Effector memory CD4-positive, alpha-beta T cell (primary cell): ENCODE measurements at places on chromosomes 6 and 20.

- no peaks in the 10 kb centered on the region for H3K27me3 ChIP-seq
- no peak overlapping the region for H3K27ac ChIP-seq
- no peaks in the 10 kb centered on the region for H3K4me1 ChIP-seq
- H3K4me3 ChIP-seq: no peak overlapping the region
- DNase-seq: no peak
- H3K36me3 ChIP-seq: no peaks in the 10 kb centered on the region
Observed at GRCh38 chr20:19284400-19285178, 72.1 kb downstream of the SLC24A3 start.

- no peak for DNase-seq
- no peaks in the 10 kb centered on the region for H3K27me3 ChIP-seq
- no peaks in the 10 kb centered on the region for H3K4me1 ChIP-seq
- H3K4me3 ChIP-seq: no peak overlapping the region
Observed at GRCh38 chr6:49633541-49633940, 3.1 kb downstream of the RHAG start.

GRCh38 chr6:105681061-105681460 is 278.2 kb upstream of the PREP start:
- no peak for DNase-seq
- no peaks in the 10 kb centered on the region for H3K36me3 ChIP-seq
- H3K27ac ChIP-seq: no peak overlapping the region
- no peak overlapping the region for H3K4me3 ChIP-seq
- H3K4me1 ChIP-seq: no peaks in the 10 kb centered on the region
- H3K27me3 ChIP-seq: no peaks in the 10 kb centered on the region

DNA sequence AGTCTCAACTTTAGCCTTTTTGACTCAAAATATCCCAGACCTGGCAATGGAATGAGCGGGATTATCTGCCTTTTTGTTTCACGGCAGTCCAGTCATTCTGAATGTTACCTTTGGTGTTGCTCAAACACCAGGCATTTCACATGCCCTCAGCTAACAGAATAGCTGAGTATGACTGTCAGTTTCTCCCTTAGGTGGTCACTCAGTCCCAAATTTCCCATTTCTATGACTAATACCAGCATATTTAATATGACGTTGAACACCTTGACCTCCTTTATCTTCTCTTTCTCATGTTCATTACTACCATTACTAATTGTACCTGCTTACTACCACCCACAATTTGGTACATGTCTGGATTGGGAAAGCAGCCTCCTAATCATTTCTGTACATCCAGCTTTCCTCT is 65.2 kb downstream of the EDN1 start:
- no peaks in the 10 kb centered on the region for H3K36me3 ChIP-seq
- DNase-seq: no peak
- no peak overlapping the region for H3K27ac ChIP-seq
- H3K4me3 ChIP-seq: no peak overlapping the region
- no peaks in the 10 kb centered on the region for H3K27me3 ChIP-seq
- no peaks in the 10 kb centered on the region for H3K4me1 ChIP-seq

DNA sequence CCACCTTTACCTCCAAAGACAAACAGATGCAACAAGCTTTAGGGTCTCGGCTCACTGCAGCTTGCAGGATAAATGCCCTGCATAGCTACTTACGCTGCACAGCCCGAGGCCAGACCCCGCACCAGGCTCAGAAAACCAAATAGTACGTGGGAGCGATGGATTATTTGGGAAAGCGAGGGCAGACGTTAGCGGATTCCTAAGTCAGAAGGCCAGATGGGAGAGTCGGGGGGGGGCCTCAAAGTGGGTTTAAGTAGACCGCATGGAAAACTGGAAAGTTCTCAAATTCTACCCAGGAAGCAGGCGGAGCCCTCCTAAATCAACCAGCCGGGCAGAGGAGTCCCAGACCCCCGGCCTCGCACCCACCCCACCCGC is 382 bp downstream of the SFT2D1 start:
- no peaks in the 10 kb centered on the region for H3K27me3 ChIP-seq
- peak overlapping the region; percentile 64 for H3K27ac ChIP-seq
- peaks cover 3% of the 10 kb centered on the region for H3K36me3 ChIP-seq
- H3K4me1 ChIP-seq: peaks cover 4% of the 10 kb centered on the region
- peak overlapping the region; percentile 89 for H3K4me3 ChIP-seq

GRCh38 chr6:36444470-36444869 is 1.7 kb downstream of the KCTD20 start:
- H3K27ac ChIP-seq: no peak overlapping the region
- H3K27me3 ChIP-seq: no peaks in the 10 kb centered on the region
- peaks cover 21% of the 10 kb centered on the region for H3K4me1 ChIP-seq
- H3K4me3 ChIP-seq: peak overlapping the region; percentile 84
- H3K36me3 ChIP-seq: no peaks in the 10 kb centered on the region

DNA sequence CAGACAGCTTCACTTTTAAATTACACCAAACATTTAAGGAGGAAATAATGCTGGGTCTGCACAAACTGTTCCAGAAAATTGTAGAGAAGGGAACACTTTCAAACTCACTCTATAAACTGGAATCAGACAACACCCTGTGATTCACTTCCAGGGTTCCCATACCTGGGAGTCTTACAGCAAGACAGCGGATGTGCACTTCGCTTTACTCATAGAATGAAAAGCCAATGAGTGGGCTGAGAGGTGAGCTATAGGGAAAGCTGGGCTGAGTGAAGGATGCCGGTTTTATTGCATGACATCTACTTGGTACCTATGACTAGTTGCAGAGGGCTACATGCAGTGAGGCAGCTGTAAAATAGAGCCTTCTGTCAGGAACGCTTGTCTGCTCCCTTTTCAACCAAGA is 152.1 kb downstream of the FNDC1 start:
- no peak overlapping the region for H3K27ac ChIP-seq
- no peaks in the 10 kb centered on the region for H3K4me1 ChIP-seq
- no peaks in the 10 kb centered on the region for H3K27me3 ChIP-seq
- DNase-seq: no peak
- H3K4me3 ChIP-seq: no peak overlapping the region

DNA sequence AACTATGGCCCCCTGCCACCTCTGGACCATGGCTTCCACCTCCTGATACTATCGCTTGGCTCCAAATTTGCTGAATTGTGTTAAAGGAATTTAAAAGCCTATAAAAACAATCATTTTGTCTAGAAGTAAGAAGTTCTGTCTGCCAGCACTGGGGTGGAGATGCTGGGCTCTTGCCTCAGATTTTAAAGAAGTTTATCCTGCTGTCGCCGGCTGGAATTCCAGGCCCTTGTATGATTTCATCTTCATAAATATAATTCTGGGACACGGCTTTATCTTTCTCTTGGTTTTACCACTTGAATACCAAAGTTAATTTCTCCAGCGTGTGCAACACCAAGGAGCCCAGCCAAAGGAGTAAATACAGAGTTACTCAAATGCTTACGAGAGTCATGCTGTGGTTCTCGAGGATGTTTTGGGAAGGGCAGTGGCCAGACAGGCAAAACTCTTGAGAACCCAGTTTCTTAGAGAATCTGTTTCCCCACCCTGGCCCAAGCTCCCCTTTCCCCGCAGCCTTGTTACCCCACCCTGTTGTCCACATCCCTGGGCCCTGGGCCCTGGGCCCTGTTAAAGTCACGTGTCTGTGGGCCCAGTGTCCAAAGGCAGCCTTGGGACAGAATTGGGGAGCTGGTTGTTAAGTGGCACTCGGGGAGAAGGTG is 31.9 kb downstream of the C6orf89 start:
- peaks cover 20% of the 10 kb centered on the region for H3K4me1 ChIP-seq
- H3K4me3 ChIP-seq: no peak overlapping the region
- DNase-seq: no peak
- H3K27me3 ChIP-seq: no peaks in the 10 kb centered on the region
- H3K36me3 ChIP-seq: peaks cover 49% of the 10 kb centered on the region

DNA sequence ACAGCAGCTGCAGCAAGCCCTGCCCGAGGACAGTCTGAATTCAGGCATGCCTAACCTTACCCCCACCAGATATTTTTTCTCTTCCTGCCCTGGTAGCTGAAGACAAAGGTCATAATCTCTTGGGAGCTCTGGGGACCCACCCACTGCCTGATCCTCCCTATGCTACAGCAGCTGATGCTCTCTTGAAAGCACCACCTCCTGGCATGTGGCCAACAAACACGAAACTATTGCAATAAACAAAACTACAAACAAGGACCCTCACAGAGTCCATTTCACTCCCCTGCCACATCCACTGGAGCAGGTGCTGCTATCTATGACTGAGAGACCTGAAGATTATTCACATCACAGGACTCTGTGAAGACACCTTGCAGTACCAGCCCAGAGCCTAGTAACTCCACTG is 238.5 kb upstream of the HS3ST5 start:
- no peaks in the 10 kb centered on the region for H3K36me3 ChIP-seq
- no peak overlapping the region for H3K4me3 ChIP-seq
- no peak overlapping the region for H3K27ac ChIP-seq
- H3K27me3 ChIP-seq: no peaks in the 10 kb centered on the region

- no peak for DNase-seq
- H3K27ac ChIP-seq: no peak overlapping the region
- H3K4me3 ChIP-seq: no peak overlapping the region
- no peaks in the 10 kb centered on the region for H3K36me3 ChIP-seq
Observed at GRCh38 chr6:7100072-7100752, 7.5 kb upstream of the RREB1 start.

DNA sequence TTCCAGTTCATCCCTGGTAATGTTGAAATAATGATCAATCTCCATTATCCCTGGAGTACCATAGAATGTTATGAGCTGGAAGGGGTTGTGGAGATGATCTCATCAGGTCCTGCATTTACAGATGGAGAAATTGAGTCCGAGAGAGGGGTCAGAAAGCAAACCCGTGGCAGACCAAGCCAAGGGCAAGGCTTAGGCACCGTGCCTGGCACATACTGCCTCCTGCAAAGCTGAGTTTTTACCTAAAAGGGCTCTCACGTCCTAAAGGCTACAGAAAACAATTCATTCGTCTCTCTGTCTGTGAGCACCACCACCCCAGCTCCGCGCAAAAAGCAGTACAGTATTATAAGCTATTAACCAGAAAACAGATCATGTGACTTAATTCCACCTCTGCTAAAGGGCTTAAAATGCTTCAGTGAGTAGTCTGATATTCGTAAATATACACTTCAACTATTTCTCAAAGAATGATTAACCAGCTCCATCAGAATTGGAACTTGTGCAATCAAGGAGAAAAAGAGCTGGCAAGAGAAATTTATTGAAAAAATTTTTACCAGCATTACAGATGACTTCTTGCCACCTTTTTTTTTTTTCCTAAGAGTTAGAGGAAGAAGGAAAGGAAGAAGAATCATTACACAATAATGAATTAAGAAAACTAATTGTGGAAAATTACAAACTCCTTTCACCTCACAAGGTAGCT is 3.4 kb upstream of the PARD6B start:
- H3K27ac ChIP-seq: no peak overlapping the region
- no peaks in the 10 kb centered on the region for H3K27me3 ChIP-seq
- DNase-seq: no peak
- H3K4me3 ChIP-seq: no peak overlapping the region

- H3K27me3 ChIP-seq: no peaks in the 10 kb centered on the region
- no peaks in the 10 kb centered on the region for H3K4me1 ChIP-seq
- H3K4me3 ChIP-seq: no peak overlapping the region
Observed at GRCh38 chr6:137001299-137001976, 43.3 kb downstream of the IL20RA start.

DNA sequence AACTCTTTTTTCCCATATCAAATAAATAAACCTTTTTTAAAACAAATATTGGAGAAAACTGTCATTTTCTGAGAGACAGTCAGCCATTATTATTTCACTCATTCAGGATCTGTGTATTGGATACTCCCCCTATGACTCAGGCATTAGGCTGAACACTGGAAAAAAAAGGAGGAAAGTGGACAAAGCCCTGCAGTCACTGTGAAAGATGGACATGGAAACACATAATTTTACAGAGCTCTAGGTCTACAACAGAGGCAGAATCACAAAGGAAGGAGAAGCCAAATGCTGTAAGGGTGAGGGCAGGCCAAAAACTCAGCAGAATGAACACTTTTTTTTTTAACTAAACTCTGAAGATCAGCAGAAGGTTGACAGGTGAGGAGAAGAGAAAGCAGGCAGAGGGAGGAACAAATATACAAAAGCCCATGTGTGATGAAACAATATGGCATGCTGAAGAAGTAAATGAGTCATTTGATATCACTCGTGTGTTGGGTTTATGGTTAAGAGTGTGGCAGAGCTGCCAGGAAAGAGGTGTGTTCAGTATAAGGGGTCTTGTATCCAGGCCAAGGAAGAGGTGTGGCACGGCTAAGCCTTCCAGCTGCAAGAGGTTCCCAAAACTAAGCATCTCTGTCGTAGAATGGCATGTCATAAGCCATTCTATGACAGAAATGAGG is 39.1 kb downstream of the EPB41L2 start:
- no peaks in the 10 kb centered on the region for H3K36me3 ChIP-seq
- no peak overlapping the region for H3K4me3 ChIP-seq
- no peak for DNase-seq
- H3K4me1 ChIP-seq: no peaks in the 10 kb centered on the region
- H3K27ac ChIP-seq: no peak overlapping the region
- no peaks in the 10 kb centered on the region for H3K27me3 ChIP-seq

- peaks cover 7% of the 10 kb centered on the region for H3K4me1 ChIP-seq
- no peaks in the 10 kb centered on the region for H3K27me3 ChIP-seq
- H3K4me3 ChIP-seq: peak overlapping the region; percentile 70
- DNase-seq: no peak
- peak overlapping the region; percentile 79 for H3K27ac ChIP-seq
Observed at GRCh38 chr6:26056583-26057350, 30.5 kb upstream of the HFE start.

DNA sequence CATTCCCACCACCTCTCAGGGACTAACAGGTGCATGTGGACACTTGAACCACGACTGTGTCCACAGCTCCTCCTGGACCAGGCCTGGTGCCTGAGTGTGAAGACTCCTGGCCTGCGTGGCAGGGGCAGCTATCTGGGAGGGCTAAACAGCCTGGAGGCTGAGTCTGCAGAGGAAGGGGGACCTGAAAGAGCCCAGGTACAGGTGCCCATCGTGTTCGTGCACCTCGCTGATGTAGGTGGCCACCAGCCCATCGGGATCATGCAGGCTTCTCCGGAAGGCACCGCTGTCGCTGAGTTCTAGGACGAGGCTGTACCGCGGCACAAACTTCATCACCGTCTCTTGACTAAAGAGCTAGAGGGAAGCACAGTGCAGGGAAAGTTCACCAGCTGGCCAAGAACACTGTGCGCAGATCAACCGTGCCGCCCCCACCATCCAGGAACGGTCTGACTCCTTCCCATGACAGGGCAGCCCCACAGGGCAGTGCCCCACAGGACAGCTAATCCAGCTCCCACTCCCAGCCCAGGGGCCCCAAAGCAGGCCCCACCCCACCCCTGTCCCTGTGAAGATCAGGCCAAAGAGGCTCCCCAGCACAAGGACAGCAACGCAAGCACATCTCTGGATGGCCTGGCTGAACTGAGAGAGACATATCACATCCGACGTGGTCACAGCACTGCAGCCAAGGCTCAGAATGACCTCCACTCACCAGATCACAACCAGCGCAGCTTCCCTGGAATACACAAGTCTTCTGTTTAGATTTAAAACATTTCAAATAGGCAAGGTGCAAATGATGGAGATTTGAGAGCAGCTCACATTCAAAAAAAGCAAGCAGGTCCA is 14.8 kb downstream of the CST7 start:
- no peaks in the 10 kb centered on the region for H3K4me1 ChIP-seq
- peaks cover 61% of the 10 kb centered on the region for H3K36me3 ChIP-seq
- H3K27me3 ChIP-seq: no peaks in the 10 kb centered on the region
- no peak for DNase-seq

GRCh38 chr6:10082385-10082784 is 332.5 kb downstream of the TFAP2A start:
- no peaks in the 10 kb centered on the region for H3K27me3 ChIP-seq
- H3K27ac ChIP-seq: no peak overlapping the region
- no peak for DNase-seq
- no peaks in the 10 kb centered on the region for H3K4me1 ChIP-seq
